Right lung (tissue), 10 donors: ENCODE measurements at places on chromosomes 12 and 14. TPM values are rescaled to one million over a fixed set of nuclear protein-coding genes. Genes with fewer than 3 reads are reported as not detected.

The BCL11B gene
- 2.6 TPM for polyA plus RNA-seq

The RNASE3 gene
- polyA plus RNA-seq, result 0.78 TPM

The NAA30 gene
- 17.6 TPM for polyA plus RNA-seq

The NKX2-1 gene
- polyA plus RNA-seq, result 116 TPM

The RND1 gene
- 1.6 TPM for polyA plus RNA-seq

The PTPRR gene
- polyA plus RNA-seq, result 0.18 TPM

The ST8SIA1 gene
- 9.6 TPM for polyA plus RNA-seq

The CSRP2 gene
- polyA plus RNA-seq, result 25.1 TPM

The BBS10 gene
- 27.2 TPM for polyA plus RNA-seq

The PTGER2 gene
- 6.8 TPM for polyA plus RNA-seq

The ANKRD52 gene
- polyA plus RNA-seq, result 30.9 TPM

The ULK1 gene
- polyA plus RNA-seq, result 37.8 TPM

The JAG2 gene
- 10.7 TPM for polyA plus RNA-seq

The PLXNC1 gene
- polyA plus RNA-seq, result 10.0 TPM

The ADAM21 gene
- 1.0 TPM for polyA plus RNA-seq

The FAM177A1 gene
- polyA plus RNA-seq, result 48.3 TPM

The FANCM gene
- polyA plus RNA-seq, result 14.3 TPM

The ACSM4 gene
- polyA plus RNA-seq, result not detected

The CLEC4C gene
- 0.18 TPM for polyA plus RNA-seq

The NOVA1 gene
- polyA plus RNA-seq, result 15.9 TPM

The PROX2 gene
- polyA plus RNA-seq, result 1.7 TPM

The KRT6A gene
- not detected for polyA plus RNA-seq

The MED6 gene
- 50.8 TPM for polyA plus RNA-seq

The TEX52 gene
- polyA plus RNA-seq, result 4.4 TPM

The NID2 gene
- 201 TPM for polyA plus RNA-seq

The RNF212B gene
- not detected for polyA plus RNA-seq

The PHETA1 gene
- polyA plus RNA-seq, result 14.9 TPM
